ENCODE measurements at places on chromosomes 16 and 17.

- no peak for DNase-seq
Observed at GRCh38 chr17:12900474-12900873, 111.2 kb downstream of the ARHGAP44 start.

DNA sequence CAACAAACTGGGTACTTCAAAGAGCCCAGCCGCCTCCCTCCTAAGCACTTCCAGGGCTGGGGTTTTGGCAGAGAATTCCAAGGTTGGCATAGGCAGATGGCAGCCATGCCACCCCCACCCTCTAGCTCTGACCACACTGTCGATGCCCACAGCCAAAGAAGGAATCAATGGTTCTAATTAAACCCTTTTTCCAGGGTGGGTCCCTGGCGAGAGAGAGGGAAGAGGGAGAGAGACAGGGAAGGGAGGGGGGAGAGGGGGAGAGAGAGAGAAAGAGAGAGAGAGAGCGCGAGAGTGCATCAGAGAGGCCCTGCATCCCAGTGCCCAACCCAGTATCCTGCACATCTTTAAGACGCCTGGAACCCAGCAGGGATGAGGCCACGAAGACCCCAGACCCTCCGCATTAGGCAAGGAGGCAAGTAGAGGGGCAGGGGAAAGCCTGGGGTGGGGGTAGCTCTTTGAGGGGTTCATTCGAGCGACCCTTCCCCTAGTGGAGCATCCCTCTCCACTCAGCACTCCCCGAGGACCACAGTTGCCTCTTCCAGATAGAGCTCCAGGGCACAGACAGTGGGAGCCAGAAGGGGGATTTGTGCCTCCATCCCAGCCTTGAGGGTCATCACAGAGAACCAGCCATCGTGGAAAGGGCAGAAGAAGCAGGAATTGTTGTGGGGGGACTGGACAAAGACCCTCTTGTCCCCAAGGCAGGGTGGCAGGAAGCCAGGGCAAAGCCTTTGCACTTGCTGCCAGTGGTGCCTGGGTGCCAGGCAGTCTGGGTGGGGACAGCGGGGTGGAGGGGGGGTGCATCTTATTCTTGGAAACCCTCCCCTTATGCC is 2.6 kb downstream of the SRCIN1 start:
- no peak for DNase-seq

GRCh38 chr16:74071996-74072535 is 224.5 kb upstream of the PSMD7 start:
- no peak for DNase-seq

GRCh38 chr17:78694805-78695531 is 87.1 kb downstream of the CYTH1 start:
- no peak for DNase-seq

- DNase-seq, result peak; percentile 64
Observed at GRCh38 chr17:47949197-47949759, 7.9 kb downstream of the PNPO start.

DNA sequence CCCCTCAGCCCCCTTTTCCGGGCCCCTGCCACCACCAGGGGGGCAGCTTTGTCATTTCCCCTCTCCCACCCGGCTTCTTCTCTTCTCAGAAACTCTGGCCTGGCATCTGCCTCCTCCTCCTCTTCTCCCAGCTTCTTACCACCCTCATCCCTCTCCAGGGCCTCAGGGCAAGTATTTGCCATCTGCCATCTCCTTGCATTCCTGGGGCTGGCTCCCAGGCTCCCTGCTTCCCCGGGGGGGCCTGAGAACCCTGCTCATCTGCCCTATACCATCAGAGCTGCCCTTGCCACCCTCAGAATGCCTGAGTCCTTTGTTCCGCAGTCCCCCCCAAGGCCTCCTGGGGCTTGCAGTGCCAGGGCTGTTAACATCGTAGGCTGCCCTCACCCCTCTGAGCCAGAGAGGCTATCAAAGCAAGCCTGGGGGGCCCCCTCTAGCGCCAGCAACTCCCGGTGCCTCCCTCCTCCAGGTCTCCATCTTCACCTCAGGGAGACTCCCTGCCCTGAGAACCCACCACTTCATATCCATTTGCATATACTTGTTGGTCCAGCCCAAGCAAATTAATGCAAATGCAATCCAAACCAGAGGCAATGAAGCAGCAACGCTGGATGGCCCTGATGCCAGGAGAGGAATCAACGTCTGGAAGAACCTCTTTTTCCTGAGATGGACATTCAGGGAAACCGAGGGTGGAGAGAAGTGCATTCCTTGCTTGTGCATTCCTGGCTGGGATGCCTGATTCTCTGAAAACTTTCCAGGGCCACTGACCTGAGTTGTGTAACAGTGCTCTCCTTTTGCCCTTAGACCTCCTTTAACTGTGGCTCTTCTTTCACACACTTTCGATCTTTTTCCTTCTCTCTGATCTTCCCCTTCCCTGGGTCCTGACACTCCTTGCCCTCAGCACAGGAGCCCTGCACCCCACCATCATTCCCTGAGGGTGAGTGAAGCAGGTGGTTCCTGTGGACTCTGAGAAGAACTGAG is 20.7 kb upstream of the SP2 start:
- DNase-seq, result no peak

GRCh38 chr16:73025151-73025855 is 22.6 kb downstream of the ZFHX3 start:
- no peak for DNase-seq

- no peak for DNase-seq
Observed at GRCh38 chr17:52696362-52696761, 537.8 kb upstream of the CA10 start.

- DNase-seq, result no peak
Observed at GRCh38 chr17:49157784-49158183, 25.2 kb downstream of the B4GALNT2 start.

DNA sequence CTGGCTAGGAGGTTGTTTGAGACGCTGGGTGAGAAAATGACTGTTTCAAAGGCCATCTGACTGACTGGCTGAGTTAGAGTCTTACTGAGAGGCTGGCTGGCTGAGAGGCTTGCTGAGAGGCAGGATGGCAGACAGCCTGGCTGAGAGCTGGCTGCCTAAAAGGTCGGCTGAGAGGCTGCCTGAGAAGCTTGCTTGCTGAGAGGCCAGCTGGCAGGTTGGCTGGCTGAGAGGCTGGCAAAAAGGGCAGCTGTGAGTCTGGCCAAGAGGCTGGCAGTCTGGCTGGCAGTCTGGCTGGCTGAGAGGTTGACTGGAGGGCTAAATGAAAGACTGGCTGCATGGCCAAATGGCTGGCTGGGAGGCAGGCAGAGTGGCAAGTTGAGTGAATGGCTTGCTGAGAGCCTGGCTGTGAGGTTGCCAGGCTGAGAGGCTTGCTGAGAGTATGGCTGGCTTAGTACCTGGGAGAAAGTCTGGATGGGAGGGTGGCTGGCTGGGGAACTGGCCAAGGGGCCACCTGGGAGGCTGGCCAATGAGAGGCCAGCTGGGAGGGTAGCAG is 35.3 kb upstream of the ACSM2B start:
- no peak for DNase-seq

DNA sequence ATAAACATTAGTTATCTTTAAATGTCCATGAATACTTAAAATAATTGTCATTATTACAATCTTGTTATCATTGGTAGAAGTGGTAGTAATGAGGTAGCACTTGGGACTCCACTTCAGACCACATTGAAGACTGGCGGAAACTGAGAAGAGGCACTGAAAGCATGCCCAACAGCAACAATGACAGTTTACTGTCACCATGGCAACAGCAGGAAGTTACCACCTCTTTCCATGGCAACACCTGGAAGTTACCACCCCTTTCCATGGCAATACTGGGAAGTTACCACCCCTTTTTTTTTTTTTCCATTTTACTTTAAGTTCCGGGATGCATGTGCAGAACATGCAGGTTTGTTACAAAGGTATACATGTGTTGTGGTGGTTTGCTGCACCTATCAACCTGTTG is 494.9 kb upstream of the RBFOX1 start:
- no peak for DNase-seq

GRCh38 chr16:77555126-77555525 is 120.3 kb upstream of the ADAMTS18 start:
- DNase-seq, result no peak

GRCh38 chr17:57422574-57423164 is 166.3 kb downstream of the MSI2 start:
- DNase-seq, result no peak

DNA sequence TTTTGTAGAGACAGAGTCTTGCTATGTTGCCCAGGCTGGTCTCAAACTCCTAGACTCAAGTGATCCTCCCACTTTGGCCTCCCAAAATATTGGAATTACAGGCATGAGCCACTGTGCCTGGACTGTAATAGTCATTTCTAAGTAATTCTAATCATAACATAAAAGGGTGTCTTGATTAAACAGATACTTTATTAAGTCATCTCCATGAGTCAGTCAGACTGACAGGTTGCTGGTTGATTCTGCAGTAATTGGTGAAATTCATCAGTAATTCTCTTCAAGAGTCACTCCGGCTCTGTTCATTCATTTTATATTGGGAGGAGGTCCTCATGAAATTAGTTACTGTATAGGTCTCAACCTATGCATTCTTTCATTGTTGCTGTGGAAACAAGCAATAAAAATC is 85.6 kb downstream of the SPECC1 start:
- no peak for DNase-seq

- no peak for DNase-seq
Observed at GRCh38 chr16:23929237-23929636, 93.5 kb downstream of the PRKCB start.

DNA sequence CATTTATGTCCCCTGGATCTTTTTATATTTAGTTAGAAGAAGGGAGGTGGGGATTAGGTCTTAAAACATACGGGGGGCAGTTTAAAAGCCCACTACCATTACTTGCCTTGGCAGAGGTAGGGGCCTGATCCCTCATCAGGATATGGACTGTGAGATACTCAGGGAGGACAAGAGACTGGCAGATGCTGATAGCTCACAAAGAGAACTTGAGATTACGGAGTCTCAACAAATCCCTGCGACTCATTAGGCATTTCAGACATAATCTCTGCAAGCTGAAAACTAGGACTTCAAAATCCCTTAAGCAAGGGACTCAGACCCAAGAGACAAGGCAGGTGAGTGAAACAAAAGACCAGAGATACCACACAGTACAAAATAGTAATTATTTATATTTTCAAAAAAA is 23.2 kb downstream of the NXPH3 start:
- DNase-seq, result no peak

DNA sequence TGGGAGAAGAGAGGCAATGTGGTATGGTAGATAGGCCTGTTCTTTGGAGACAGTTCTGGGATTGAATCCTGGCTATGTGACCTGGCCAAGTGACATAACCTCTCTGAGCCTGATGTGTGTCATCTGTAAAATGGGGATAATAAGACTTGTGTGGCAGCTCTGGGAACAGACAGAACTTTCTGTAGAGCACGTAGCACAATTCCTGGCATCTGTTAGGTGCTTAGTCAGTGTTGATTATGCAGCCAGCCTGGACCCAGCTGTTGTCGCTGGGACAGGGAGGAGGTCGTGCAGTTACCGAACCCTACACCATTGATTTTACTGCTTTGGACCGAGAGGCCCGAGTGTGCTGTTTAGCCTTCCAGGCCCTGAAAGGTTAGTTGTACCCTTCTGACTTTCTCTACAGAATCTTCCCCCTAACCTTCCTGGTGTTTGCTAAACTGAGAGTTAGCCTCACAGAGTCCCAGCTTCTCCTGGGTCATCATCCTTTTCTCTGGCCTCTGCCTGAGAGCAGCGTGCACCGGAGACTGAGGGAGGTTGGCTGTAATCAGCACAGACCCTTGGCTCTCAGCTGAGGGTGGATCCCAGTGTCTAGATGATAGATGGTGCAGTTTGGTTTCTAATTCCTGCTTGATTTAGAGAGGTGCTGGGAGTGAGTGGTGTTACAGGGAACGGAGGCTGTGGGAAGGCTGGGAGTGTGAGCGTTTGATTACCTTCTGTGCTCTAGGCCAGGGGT is 31.9 kb downstream of the MSI2 start:
- no peak for DNase-seq

DNA sequence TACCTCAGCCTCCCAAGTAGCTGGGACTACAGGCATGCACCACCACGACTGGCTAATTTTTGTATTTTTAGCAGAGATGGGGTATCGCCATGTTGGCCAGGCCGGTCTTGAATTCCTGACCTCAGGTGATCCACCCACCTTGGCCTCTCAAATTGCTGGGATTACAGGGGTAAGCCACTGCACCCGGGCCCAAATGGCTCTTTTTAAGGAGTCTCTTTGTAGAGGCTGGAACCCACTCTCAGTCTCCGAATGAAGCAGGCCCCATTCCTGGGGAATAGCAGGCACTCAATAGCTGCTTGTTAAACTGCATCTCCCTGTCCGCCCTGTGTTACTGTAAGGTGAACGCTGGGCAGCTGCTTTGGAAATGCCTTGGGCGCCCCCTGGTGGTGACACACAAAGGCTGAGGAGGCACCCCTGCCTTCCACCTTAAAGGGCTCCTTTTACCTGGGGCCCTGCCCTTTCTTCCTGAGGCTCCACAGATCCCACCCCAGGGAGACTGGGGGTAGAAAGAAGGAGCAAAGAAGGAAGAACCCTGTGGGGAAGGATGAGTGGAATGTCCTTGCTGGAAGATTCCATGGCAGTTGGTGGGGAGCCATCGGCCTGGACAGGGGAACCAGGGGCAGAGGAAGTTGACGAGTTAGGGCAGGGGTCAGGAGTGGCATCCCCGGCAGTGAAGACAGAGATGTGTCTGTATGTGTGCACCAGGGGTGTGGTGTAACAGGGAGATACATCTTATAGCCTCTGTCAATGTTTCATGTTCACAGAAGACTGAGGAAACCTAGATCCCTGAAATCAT is 6.1 kb upstream of the SP2 start:
- peak; percentile 73 for DNase-seq

- no peak for DNase-seq
Observed at GRCh38 chr17:75842963-75843576, 1.1 kb downstream of the UNC13D start.

DNA sequence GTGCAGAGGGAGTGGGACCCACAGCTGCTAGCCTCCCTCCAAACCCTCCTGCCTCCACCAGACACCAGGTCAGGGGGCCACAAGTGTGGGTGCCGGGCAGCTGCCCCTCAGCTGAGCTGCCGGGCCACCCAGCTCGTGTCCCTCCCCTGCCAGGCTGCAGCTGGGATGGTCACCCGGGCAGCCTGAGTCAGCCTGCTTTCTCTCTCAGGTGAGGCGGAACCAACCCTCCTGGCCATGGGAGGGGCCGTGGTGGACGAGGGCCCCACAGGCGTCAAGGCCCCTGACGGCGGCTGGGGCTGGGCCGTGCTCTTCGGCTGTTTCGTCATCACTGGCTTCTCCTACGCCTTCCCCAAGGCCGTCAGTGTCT is 6.9 kb downstream of the SLC16A3 start:
- DNase-seq, result no peak

DNA sequence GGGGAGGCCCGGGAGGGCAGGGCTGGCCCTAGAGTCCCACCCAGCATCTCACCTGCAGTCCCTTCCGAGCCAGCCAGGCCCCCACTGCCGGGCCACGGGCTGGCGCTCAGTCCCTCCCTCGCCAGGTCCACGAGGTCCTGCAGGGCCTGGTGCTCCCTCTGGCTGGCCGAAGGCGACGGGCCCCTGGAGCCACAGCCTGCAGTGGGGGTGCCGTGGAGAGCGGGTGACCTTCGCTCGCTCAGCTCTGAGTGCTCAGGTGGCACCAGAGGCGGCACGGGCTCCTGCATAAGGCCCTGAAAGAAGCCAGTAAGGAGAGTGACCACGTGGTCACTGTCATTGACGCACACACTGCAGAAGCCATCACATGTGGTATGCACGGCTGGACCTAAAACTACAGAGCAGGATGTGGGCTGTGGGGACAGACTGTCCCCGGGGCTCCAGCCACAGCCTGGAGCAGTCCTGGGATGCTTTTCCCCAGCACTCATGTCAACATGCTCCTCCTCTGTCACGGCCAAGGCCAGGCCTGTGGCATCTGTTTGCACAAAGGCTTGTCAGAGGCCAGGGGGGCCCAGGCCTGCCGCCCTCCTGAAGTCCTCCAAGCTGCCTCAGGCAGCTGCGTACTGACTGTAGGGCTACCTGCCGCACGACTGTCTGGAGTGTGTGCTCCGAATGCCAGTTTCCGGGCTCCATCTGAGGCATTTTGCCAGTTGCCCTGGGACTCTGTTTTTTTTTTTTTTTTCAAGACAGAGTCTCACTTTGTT is 15.1 kb downstream of the SLX4 start:
- DNase-seq, result no peak

Measured in stimulated activated CD8-positive, alpha-beta memory T cell treated with anti-CD3 and anti-CD28 coated beads, Interleukin-15, amount 100 ng/mL, for 48 hours (primary cell).